ENCODE measurements at places on chromosomes 4 and X.

DNA sequence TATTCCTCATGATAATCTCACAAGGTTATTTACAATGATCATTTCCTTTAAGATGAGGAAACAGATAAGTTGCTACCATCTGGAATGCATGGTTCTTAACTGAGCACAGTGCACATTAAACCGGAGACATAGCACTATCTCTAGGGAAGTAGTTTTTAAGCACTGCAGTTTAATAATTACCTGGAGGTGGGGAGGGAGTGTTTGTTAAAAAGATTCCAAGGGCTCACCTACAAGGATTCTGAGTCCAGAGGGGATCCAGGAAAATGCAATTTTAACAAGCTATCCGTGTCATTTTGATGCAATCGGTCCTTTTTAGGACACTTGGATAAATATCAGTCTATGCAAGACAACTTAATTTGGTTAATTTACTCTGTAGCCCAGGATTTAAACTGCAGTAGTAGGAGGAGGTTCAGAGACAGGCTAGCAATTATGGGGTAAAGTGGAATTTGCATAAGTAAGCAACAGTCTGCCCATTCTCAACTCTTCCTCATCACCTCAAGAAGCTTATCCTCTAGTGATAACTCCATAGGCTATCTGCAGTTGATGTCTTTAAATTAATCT is 2.8 kb upstream of the PDLIM5 start:
- DNase-seq = no peak

DNA sequence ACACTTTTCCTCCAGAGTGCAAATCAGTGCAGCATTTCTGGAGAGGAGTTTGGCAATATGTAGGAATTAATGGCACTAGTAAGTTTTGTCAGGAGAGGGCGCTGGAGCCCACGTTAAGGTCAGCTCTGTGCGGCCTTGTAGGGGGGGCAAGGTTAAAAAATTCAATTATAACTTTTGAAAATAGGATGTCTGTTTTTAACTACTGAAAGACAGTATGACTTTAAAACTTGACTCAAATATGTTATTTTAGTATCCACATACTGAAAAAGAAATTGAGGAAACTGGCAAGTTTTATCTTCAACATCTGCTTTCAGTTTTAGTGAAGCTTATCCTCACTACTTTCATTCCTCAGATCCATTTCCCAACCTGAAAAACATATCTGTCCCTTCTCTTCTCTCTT is 30.9 kb upstream of the HSD17B13 start:
- DNase-seq = peak; percentile 38

GRCh38 chr4:105683038-105683437 is 25.5 kb downstream of the INTS12 start:
- no peak for DNase-seq

- peak; percentile 4 for DNase-seq
Measured at GRCh38 chr4:87838205-87838604, 5.4 kb downstream of the MEPE start.

DNA sequence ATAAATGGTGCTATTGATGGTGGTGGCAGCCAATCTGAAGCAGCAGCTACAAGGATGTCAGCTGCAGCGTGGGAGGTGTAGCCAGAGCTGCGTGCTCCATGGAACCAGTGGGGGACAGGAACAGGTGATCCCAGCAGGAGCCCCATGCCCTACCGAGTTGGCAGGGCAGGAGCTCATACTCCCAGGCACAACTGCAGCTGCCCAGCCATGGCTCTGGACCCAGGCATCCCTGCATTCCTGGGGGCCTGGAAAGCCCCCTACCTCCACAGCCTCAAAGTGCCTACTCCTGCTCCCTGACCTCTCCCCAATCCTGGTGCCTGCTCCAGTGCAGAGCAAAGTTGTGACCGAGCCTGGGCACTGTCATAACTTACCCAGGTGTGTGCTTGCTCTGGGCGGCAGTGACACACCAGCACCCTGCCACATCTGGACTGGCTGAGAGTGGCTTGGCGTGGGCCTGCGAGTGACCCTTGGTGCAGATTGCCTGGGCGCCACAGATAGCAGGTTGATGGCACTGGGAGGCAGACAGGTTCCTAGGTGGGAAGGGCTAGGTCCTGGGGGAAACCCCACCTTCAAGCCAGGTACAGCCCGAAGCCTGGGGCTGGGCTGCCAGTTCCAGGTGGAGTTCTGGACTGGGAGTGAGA is 101.1 kb downstream of the DCAF12L2 start:
- DNase-seq = no peak

DNA sequence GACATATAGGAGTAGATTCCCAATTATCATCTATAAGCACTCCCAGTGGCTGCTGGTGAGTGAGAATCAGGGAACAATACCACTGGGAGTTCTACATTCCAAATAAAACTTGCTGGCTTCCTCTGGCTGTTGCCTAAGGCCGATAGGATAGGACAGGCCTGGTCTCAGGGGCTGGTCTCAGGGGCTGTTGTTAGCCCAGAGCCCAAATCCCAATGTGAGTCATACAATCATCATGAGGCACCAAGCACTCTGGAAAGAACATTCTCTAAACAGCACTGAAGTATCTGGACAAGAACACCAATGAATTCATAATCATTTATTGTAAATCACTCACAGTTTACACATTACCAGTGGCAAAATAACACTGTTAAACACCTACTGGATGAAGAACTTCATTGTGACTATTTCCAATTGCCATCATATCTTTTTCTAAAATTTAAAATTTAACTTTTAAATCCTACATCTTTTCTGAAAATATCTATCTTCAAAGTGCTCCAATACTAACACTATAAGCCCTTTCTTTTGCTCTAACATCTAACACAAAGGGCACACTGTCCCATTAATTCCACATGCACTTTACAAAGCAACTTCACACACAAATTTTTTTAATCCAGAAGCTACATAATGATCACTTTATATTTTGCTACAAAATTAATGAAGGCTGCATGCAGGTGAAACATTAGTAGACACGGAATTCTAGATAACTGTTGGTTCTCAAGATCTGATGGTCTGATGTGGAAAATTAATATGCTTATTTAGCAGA is 67.6 kb upstream of the TMEM150C start:
- peak; percentile 3 for DNase-seq

- no peak for DNase-seq
Measured at GRCh38 chrX:47198026-47198686, 4.5 kb downstream of the UBA1 start.

- peak; percentile 5 for DNase-seq
Measured at GRCh38 chr4:46648088-46648744, 258.3 kb upstream of the GABRA2 start.

- no peak for DNase-seq
Measured at GRCh38 chrX:75625232-75625631, 102.4 kb upstream of the ZDHHC15 start.

GRCh38 chr4:6332042-6332668 is 62.5 kb downstream of the WFS1 start:
- DNase-seq = peak; percentile 27

- peak; percentile 28 for DNase-seq
Measured at GRCh38 chrX:129523079-129523911, at the start of gene SMARCA1. SMARCA1 (minus strand) TSS chrX:129523490; CDS start chrX:129523370, 120 bp downstream.

GRCh38 chr4:143352720-143353119 is 16.0 kb downstream of the GAB1 start:
- no peak for DNase-seq

DNA sequence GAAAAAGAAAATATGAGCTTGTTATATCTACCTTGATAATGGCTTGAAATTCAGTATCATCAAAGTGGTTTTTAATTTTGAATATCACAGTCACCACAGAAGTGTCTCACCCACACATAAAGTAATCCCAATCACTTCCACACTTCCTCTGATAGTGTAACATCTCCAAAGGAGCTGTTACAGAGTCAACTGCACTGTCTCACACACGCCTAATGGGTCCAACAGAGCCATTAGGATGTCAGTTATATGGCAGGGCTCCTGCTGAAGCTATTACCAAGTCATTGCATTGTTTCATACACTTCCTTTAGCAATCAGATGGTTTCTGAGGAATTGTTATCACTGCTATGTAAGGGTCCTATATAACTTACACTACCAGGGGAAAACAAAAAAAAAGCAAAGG is 432.1 kb upstream of the TEX13C start:
- no peak for DNase-seq

- DNase-seq = no peak
Measured at GRCh38 chrX:25004485-25005032, 11.2 kb downstream of the ARX start.

- no peak for DNase-seq
Measured at GRCh38 chrX:112163906-112164305, 81.3 kb upstream of the TRPC5 start.
